Hematopoietic multipotent progenitor cell treated with erythropoietin and hydrocortisone succinate and interleukin-3 and kit ligand, for 4 days (in vitro differentiated cells): ENCODE measurements at places on chromosomes 16 and 17.

- peak; percentile 31 for DNase-seq
Measured at GRCh38 chr17:4987767-4988567, 492 bp upstream of the CAMTA2 start.

DNA sequence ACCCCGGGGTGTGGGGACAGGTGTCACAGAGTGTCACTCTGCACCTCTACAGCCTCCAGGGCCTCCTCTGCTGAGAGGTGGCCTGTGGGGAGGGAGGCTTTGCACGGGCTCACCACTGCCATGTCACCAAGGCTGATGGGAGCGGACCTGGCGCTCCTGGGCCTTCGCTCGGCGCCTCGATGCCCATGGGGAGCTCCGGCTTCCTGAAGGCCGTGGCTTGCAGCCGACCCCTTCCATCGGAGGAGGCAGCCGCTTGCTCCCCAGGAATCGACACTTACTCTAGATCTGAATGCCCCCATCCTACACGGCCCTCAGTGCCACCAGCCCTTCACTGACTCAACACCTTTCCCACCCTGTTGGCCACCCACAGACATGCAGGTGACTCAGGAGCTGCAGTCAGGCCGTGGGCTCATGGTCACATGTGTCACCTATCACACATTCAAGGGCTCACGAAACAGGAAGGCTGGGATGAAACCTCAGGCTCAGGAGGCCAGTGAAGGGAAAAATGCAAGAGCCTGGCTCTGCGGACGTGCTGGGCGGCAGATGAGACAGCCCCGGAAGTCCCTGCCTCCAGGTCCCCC, 11.9 kb downstream of the LGALS3BP start:
- DNase-seq = no peak

DNA sequence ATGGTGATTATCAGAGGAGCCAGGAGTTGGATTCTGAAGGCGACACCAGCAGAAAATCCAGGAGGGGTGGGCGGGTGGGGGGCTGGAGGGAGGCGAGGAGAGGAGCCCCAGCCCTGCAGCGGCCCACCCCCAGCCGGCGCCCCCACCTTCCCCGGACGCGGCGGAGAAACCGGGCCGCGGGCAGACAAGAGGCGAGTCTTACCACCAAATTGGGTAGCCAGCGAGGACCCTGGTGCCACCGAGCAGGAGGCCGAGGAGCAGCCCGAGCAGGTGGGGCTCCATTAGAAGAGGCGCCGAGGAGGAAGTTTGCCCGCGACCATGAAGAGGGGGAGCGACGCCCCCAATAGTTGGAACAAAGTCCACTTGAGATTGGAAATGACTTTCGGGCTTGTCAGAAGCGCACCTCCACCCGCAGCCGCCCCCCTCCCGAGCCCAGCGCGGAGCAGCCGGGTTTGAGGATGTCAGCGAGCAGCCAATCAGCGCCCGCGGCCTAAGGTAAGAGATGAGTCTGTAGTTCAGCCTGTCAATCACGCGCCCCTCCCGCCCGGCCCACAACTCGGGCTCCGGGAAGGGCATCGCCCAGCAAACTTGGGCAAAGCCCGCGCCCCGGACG, at the start of gene WNT3:
Gene WNT3 (minus strand): TSS at position 377 of the 613 bp plus-strand sequence. CDS start 95 bp downstream, at position 282.
- DNase-seq = peak; percentile 52

DNA sequence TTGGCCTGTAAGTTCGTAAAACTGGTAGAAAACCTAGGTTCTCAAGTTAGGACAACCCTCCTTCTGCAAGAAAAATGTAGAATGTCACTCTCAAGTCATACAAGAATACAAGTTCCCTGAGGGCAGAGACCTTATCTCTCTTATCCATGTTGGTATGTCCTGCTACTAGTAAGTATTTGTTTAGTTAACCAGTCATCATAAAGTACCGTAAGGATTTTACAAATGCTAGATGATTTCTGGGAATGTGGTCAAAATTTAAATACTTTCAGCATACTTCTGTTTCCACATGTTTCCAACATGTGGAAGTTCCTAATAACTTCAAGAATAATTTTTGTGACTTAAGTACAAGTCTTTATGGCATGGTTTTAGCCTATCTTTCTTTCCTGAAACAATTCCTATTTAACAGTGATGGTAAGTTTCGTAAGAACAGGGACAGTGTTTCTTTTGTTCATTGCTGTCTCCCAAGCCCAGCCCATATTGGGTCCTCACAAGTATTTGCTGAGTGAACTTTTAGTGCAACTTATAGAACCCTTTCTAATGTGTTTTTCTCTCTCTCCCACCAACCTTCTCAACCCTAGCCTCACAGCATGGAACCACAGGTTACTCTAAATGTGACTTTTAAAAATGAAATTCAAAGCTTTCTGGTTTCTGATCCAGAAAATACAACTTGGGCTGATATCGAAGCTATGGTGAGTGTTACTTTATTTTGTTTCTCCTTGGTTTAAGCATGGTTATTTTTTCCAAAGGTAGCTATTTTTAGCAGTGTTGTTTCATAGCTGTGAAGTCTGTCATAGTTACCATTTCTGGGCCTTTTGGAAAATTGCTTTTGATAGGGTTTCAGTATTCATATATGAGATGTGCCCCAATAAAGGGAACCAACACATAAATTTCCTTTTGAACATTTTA, 4.5 kb downstream of the NBR1 start:
- DNase-seq = no peak

DNA sequence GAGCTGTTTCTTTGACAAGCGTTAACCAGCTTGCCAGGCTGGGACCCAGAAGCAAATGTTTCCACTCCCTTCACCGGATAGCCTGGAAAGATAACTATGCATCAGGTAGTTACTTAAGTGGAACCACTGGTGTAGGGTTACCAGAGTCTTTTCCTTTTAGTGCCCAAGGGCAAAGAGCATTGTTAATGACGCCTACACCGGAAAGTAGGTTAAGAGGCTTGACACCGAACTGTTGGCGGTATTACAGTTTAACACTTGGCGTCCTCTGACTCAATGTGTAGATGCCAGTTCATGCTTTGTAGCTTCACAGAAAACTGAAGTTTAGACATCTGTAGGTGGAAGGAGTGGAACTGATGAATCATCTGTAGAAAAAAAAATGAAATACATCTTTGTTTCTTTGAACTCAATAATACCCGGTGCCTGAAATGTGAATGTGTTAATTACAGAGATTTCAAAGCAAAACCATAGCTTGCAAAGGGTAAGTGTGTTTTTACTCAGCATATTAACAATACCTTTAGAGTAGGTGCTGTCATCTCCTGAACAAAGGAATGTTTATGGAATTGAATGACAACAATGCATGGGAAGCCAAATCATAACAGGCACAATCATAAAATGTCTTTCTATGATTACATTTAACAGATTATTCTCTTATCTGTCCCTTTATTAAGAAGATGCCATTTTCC, 426.7 kb upstream of the SALL1 start:
- DNase-seq = no peak

GRCh38 chr17:11140043-11140442, 101.0 kb upstream of the SHISA6 start:
- no peak for DNase-seq
